ENCODE measurements at places on chromosomes 1 and 21.

DNA sequence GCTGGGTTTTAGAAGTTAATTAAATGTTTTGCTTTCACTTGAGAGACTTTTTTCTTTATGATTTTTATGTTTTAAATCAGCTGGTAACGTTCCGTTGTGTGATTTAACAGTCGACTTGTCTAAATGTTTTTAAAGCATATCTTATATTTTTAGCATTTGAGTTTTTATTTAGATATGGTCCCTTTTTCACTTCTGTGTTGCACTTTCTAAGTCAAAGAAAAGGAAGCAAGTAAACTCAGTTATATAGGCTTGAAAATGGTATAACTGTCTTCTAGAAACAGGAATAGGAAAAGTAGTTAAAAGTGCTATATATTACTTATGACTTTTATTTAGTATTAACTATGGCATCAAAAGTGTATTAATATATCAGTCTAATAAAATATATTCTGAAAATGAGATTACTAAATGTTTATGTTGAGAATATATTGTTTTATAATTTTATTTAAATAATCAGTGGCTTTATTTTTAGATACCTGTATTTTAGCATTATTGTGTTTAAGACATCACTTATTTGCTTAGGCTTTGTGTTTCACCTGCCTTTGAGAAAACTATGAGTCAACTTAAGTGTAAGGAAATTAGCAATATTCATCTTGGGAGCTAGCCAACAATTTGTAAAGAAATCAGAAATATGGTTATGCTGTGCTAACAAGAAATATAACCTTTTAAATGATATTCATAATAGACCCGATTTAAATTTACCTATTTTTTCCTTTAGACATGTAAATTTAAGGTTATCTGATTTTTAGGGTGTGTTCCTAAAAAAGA lies 60.5 kb downstream of the RABGAP1L start:
- DNase-seq = no peak

- no peak for DNase-seq
Measured at GRCh38 chr1:78464449-78464891, 26.3 kb upstream of the PTGFR start.

DNA sequence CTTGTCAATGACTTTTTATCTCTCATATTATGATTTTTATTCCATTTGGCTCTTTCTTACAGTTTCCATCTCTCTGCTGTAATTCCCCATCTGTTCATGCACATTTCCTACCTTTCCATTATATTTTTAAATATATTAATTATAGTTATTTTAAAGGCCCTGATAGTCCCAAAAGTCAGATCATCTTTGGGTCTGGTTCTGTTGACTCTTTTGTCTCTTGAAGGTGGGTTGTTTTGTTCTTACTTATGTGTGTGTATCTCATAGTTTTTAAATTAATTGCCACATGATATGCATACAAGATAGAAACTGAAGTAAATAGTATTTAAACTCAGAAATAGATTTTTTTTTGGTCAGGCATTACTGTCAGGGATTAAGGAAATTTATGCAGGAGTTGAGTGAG lies 178.0 kb upstream of the AJAP1 start:
- DNase-seq = no peak

GRCh38 chr1:178066908-178067614 lies 26.8 kb upstream of the RASAL2 start:
- DNase-seq = no peak

DNA sequence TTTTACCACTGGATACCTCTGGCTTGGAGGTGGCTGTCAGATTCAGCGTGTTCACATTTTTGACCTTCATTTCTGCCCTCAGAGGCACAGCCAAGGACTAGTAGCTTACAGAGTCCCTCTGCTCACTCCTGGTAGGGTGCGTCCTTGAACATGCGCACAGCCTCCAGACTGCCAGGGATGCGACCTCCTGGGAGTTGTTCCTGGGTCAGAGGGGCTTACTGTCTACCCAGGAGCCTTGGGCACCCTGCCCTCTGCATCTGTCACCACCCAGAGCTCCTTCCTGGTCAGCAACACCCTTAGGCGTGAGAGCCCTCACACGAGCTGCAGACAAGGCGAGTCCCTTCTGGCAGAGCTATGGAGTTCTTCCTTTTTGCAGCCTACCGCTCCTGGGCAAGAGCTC lies 1.7 kb downstream of the SLX9 start:
- no peak for DNase-seq

GRCh38 chr1:38444770-38445442 lies 398.3 kb upstream of the POU3F1 start:
- DNase-seq = no peak

- DNase-seq = no peak
Measured at GRCh38 chr1:177928194-177928593, 41.7 kb downstream of the SEC16B start.

DNA sequence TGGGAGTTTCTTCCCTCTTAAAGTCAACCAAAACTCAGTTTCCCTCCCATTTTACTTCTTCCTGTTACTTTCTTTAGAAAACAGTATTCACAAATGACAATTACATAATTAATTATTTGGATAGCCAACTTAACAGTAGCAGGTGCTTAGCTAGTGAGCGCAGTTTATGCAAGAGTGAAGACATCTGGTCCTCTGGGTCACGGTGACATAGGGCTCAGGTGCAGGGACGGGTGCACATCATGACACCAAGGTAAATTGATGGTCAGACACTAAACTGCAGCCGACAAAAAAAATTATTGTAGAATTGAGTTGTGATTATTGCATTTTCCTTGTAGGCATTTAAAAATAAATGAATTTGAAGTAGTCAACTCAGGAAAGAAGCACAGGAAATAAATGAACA lies 142.0 kb upstream of the KCTD3 start:
- no peak for DNase-seq

DNA sequence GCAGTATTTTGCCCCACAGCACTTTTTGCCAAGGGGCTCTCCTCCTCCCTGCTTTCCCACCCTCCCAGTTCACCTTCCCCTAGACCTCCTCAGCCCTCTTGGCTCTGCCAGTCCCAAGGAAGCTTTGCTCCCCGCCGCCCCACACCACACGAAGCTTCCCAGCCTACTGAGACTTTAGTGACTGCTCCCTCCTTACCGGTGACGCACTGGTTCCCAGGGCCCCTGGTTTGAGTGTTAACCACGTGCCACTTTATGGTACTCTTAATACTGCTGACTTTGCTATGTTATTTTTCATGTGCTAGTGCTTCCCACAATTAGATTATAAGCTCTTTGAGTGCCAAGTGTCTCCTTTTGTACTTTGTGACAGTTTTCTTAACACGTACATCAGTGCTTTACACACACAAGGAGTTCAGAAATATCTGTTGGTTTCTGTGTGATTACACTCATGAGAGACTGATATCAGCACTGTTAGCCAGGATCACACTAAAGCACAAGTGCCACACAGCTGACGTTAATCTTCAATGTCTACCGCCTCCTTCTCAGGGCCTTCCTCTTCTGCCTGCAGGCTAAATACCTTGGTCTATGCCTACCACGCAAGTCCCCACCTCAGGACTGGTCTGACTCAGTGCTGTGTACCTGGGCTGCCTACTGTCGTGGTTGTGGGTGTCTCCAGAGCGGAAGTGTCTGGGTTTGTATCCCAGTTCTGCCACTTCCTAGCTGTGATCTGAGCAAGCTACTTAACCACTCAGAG lies 61.0 kb downstream of the DNTTIP2 start:
- peak; percentile 63 for DNase-seq

All from CD4-positive, alpha-beta T cell treated with Interleukin-6 for 4 hours (primary cell).